Fibroblast of skin of abdomen (primary cell): ENCODE measurements at places on chromosomes 11 and 22.
A peak's percentile ranks its signal among the peaks of the same experiment; 100 is the strongest.

DNA sequence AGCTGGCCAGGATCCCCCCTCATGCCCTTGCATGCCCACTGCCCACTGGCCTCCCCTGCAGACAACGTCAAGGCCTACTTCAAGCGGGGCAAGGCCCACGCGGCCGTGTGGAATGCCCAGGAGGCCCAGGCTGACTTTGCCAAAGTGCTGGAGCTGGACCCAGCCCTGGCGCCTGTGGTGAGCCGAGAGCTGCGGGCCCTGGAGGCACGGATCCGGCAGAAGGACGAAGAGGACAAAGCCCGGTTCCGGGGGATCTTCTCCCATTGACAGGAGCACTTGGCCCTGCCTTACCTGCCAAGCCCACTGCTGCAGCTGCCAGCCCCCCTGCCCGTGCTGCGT lies 7.9 kb downstream of the AIP start:
- no peak for DNase-seq

DNA sequence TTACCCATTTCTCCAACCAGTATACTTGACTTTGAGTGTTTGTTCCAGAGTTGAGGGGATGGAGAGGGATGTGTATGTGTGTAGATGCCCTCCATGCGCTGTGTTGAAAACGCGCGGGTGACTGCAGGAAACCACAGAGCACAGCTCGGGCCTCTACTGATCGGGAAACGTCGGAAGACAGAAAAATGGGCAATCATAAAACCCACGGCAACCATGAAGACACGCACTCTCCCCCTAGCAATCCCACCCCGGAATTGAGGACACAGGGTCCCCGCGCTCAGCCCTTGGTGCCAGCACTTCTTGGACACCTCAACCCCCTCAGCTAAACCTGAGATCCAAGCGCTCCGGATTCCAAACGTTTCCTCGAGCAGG lies 251 bp upstream of the UQCC3 start:
- no peak for DNase-seq

- DNase-seq, result no peak
These were observed 43.6 kb downstream of the IGF2 start for GRCh38 chr11:2095542-2095941.

GRCh38 chr11:65420506-65420905 lies 2.1 kb upstream of the NEAT1 start:
- no peak for DNase-seq

DNA sequence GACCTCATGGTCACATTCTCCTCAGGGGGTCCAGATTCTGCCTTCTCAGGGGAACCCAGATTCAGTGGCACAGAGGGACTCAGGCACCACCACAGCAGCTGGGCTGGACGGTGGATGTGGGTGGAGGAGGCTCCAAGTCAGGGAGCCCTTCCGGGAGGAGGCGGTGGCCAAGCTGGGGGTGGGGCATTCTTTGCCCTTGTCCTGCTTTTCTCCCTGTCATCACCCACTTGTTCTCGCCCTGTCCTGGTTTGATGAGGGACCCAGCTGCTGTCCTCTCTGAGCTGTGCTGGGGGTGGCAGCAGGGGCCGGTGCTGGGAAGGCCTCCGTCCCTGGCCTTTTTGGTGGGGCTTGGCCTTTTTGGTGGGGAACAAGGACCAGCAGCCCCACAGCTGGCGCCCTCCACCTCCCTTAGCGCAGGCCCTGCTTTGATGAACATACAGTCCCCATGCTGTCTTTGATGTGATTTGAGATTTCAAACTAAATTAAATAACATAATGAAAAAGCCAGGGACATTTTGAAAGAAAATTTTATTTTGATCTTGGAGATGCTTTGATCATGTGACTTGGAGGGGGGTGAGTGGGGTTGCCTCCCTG lies 1168.2 kb downstream of the BRD1 start:
- no peak for DNase-seq

DNA sequence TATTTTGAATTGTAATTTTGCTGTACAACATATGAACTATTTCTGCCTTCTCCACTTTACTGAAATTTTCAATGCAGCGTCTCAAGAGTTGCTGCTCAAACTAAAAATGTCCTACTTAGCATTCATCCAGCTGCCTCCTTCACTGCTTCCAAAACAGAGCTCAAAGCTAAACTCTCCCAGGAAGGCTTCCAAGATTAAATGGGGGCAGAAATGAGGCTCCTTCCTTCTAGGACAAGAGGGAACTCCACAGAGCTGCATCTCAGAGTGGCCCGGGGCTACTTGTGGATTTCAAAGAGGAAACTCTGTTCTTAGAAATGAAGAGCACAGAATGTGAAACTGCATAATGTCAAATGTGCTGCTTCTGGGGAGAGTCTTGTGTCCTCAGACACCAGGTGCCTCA lies 295.9 kb upstream of the NCAM1 start:
- no peak for DNase-seq

DNA sequence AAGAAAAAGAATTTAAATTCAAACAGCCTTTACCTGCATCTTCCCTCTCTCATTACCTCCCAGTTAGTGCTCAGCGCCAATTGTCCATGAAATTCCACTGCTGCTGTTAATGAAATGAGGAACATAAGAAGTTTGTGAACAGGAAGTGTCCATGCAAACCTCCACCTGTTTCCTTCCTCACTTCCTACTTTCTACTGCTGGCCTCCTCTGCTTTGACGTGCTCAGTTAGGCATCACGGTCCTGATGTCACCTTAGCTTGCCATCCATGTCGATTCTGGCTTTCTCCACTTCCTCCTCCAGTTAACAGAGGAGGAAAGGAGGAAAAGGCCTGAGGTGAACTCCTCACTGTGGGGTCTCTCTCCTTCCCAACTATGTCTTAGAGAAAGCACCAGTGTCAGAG lies 26.9 kb upstream of the HTR3A start:
- DNase-seq, result no peak

DNA sequence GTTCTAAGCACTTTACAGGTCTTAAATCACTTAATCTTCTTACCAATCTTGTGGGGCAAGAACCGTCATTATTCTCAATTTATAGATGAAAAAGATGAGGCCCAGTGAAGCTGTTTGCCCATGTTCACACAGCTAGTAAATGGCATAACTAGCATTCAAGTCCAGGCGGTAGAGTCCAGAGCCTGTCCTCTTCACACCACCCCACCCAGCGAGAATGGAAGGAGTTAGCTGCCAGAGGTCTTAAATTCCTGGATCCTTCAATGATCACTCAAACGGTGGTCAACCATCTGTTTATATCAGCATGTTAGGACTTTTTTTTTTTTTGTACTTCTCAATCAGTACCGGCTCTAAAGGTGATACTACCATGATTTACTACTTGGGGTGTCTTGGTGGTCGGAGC lies 43.3 kb downstream of the PARVA start:
- no peak for DNase-seq

- DNase-seq, result no peak
These were observed 3.8 kb upstream of the PYGM start for GRCh38 chr11:64763526-64764039.

DNA sequence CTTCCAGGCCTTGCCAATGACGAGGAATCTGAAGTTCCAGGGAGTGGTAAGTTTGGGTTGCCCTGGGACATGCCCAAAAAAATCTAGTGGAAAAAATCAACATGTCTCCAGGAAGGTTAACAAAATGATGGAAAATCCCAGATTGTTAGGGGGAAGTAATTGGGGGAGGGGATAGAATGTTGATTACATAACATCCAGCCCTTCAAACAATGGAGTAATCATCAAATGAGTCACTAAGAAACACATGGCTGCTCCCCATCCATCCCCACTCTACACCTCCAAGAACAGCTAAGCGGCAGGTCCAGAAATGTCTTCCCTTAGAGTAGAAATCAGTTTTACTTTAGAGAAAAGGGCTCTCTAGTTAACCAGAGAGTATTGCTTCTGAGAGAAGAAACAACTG lies 94.9 kb downstream of the ETS1 start:
- DNase-seq, result peak; percentile 64
